Inflammatory macrophage treated with lipopolysaccharide for 1 hour (primary cell): ENCODE measurements at places on chromosomes 6 and 20.

DNA sequence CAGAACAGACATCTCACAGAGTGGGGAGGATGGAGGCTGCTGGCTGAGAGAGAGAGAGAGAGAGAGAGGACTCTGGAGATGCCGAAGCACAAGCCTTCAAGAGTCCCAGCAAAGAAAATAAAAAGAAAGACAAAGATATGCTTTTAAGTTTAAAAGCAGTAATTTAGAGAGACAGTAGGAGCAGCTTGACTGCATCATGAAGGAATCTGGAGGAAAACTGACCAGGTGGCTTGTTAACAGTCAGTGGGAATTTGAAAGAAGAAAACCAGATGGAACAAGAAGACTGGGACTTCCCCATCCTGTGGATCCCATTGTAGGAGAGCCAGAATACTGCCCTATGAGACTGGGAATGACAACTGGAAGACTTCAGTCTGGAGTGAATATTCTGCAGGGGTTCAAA, 46.3 kb upstream of the PLN start:
- no peak for DNase-seq

- DNase-seq = peak; percentile 68
Observed at GRCh38 chr6:145756170-145756662, 20.9 kb upstream of the EPM2A start.

DNA sequence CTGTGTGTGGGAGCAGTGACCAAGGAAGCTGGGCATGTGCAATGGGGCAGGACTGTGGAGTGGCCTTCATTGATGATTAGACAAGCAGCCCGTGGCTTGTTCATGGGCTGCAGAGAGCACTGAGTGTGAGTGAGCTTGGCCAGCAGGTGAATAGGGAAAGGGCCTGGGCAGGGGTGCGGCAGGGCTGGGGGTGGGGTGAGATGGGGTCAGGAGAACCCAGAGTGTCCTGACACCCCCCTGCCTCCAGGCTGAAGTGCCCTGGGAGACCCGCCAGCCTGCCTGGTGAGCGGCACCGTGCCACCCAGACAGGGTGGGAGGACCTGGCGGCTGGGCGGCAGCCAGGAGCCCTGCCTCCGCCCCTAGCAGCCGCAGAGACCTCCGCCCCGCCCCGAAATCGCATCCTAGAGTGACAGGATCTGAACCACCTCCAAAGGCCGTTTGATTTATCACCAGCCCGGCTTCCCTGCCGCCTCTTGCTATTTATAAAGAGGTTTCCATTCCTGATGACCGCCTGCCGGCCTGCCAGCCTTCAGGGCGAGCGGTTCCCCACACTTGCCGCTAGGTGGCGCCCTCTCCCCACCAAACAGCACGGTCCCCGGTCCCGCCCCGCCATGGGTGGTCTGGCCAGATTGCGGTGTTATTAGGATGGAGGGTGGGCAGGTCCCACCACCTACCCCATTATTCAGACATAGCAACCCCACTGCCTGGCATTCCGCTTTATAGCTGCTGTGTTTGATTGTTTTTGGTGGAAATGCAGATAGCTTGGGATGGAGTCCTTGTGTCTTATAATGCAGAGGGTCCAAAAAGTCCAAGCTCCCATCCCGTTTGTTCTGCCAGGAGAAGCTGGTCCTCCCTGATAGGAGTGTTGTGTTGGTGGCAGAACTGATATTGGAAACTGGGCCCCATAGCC, 3.5 kb downstream of the MYLK2 start:
- peak; percentile 23 for DNase-seq

DNA sequence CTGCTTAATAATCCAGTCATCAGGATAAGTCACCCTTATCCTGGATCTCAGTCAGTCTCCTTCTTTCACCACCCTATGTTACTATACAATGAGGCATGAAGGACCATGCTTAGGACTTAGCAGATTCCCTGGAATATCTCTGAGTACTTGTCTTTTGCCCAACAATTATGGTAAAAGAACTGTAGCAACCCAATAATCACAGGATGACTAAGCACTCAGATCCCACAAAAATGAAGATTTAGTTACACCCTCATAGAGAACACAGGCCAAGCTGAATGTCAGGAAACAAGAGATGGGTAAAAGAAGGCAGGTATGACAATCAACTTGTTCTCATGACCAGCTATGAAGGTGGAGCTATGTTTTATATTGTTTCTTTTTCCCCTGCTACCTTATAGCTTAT, 91.4 kb downstream of the EDN1 start:
- DNase-seq = no peak

DNA sequence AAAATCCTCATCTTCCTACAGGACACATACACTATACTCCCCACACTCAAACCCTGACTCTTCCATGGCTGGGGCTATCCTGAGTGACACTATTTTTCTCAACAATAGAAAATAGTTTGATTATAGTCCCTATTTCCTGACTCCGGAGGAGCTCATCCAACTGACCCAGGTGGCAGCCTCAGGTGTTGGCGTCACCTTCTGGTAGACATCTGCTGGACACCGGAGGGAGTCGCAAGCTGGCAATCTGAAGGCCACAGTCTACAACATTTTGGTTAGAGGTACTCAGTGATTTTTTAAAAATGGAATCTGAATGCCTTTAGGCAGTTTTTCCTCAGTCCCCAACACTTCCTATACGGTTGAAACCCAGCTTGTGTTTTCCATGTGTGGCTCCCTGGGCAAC, 32.2 kb upstream of the OCSTAMP start:
- no peak for DNase-seq

GRCh38 chr6:100455230-100456124, 9.2 kb downstream of the SIM1 start:
- DNase-seq = no peak

- DNase-seq = no peak
Observed at GRCh38 chr6:151044465-151045441, 179.3 kb downstream of the MTHFD1L start.

GRCh38 chr6:53059648-53060589, 5.3 kb upstream of the FBXO9 start:
- DNase-seq = no peak

DNA sequence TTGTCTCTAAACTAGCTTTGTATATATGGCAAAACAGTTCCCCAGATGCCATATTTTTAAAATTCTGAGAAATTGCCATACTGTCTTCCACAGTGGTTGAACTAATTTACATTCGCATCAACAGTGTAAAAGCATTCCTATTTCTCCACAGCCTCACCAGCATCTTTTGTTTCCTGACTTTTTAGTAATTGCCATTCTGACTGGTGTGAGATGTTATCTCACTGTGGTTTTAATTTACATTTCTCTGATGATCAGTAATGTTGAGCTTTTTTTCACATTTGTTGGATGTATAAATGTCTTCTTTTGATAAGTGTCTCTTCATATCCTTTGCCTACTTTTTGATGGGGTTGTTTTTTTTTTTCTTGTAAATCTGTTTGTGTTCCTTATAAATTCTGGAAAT, 1222.7 kb upstream of the CITED2 start:
- DNase-seq = no peak

GRCh38 chr6:165186441-165187205, 122.8 kb downstream of the C6orf118 start:
- no peak for DNase-seq

DNA sequence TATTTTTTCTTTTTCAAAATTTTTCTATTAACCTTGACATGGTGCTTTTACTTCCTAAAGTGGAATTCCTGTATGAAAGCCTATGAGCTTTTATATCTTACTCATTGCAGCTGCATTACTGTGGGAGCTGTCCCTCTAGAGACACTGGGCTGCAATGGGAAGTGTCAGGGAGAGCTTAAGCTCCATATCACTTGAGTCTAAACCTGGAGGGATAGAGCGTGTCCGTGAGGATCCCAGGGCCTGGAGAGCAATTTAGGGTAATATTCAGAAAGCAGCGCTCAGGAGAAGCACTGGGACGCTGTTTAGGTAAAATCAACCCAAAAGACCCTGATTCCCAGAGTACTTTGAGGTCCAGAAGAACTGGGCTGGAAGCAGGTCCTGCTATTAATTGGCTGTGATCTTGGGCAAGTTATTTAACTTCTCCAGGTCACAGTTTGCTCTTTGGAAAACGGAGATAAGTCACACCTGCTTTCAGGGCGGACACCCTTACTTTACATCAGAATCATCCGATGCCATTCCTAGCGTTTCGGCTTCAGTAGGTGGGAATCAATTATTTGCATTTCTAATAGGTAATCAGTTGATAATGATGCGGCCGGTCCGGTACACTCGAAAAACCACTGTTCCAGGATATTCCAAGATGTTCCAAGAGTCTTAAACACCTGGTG, 628 bp upstream of the ERGIC3 start:
- no peak for DNase-seq

- DNase-seq = peak; percentile 1
Observed at GRCh38 chr6:168370310-168370991, 50.9 kb upstream of the DACT2 start.

GRCh38 chr6:141261016-141261671, 871.6 kb upstream of the GJE1 start:
- no peak for DNase-seq

DNA sequence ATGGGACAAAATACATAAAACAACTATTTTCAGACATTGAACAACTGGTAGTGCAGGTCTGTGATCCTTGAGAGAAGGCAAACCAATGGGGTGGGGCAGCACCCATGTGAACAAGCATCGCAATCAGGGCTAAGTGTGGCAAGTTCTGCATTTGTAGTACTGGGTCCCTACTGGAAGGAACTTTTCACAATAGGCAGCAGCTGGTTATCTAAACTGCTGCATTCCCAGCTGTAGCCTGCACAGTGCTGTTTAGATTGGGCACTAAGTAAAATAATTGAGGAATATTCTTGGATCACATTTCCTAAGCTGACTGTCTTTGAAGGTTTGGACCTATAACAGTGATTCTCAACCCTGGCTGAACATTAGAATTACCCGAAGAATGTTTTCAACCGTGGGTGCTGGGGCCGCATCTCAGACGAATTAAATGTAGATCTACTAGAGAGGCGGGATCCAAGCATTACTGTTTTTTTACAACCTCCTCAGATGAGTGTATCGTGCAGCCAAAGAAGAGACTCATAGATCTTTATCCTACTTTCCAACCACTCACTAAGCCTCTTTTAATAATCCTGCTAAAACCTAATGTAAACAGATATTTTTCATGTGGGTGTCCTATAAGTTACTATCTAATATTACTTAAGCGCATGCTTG, 12.4 kb upstream of the MAP3K4 start:
- peak; percentile 60 for DNase-seq

GRCh38 chr20:23060629-23061028, 11.2 kb upstream of the THBD start:
- DNase-seq = no peak

DNA sequence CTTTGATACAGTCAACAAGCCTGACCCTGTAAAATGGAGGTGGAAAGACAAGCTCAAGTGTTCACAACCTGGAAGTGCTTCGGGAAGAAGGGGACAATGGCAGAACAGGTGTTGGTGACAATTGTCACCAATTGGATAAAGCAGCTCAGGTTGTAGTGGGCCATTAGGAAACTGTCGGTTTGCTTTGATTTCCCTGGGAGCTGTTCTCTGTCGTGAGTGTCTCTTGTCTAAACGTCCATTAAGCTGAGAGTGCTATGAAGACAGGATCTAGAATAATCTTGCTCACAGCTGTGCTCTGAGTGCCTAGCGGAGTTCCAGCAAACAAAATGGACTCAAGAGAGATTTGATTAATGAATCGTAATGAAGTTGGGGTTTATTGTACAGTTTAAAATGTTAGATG, 15.0 kb downstream of the CCR6 start:
- no peak for DNase-seq

- no peak for DNase-seq
Observed at GRCh38 chr20:62030834-62031434, 34.7 kb downstream of the TAF4 start.

DNA sequence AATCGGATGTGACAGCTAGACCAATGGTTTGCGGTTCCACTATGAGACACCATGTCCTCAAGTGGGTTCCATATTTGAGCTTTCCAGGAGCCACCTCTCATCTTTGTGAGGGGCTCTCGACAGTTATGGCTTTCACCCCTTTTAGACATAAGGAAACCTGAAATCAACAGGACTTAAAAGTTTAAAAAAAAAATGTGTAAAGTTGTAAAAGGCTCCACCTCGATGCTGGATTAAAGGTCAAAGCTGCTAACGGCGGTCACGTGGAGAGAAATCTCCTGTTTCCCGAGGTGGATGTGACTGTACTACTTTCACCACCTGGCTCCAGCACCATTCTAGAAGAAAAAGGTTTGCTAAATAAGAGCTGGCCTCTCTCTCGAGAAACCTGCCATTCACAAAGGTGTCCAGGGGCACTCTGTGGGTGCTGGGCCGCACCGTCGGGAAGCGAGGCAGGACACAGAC, 542 bp downstream of the ATP5F1E start:
- no peak for DNase-seq

- DNase-seq = no peak
Observed at GRCh38 chr6:5215159-5215558, 45.6 kb downstream of the LYRM4 start.

DNA sequence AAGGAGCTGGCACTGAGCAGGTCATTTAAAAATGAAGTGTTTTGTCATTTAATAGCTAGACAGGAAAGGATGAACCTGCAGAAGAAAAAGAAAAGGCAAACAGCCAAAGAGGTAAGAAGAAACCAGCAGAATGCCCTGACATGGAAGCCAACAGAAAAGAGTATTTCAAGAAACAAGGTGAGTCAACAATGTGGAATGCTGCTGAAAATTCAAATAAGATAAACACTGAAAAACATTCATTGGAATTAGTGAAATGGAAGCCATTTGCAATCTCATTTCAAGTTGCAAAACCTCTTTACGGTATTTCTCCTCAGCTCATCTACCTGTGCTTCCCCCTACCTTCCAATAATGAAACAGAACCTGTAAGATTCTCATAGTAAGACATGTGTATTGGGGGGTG, 59.6 kb downstream of the RWDD2A start:
- no peak for DNase-seq

GRCh38 chr6:165891320-165891719, 228.3 kb upstream of the PDE10A start:
- no peak for DNase-seq

DNA sequence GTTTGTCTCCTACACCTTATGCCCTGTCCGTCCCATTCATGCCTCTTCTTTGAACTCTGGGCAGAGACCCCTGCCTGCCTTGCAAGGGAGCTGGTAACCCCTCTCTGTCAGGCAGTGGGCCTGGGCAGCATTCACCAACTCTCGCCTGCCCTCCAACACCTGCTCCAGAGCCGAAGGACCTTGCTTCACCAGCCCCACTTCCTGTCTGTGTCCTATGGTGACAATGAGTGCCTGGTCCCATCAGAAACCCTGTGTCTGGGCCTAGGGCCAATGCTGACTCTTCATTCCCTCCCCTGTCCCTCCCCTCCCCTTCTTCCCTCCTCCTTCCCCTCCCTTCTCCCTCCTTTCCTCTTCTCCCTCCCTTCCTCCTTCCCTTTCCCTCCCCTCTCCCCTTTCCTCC, 22.8 kb upstream of the PCMTD2 start:
- no peak for DNase-seq

GRCh38 chr6:70823651-70824050, 133.2 kb downstream of the B3GAT2 start:
- DNase-seq = no peak

- DNase-seq = no peak
Observed at GRCh38 chr20:300345-300990, 3.1 kb downstream of the ZCCHC3 start.

DNA sequence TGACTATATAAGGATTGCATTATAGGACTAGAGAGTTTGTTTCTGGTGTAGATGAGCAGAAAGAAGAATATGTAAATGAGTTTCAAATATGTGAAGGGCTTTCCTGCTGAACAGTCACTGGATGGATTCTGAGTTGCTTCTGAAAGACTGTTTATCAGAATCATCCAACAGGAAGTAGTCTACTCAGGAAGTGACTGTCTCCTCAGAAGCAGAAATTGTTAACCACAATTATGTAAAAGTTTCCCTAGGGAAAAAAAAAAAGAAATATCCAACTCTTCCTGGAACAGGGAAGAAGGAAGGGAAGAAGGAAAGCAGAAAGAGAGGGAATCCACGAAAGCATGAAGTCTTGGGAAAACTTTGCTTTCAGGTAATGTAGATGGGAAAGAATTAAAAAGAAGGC, 138.9 kb downstream of the TENT5A start:
- DNase-seq = no peak
